Thymus (tissue), 14 donors: ENCODE measurements at places on chromosomes 2 and 18. TPM values are rescaled to one million over a fixed set of nuclear protein-coding genes. Genes with fewer than 3 reads are reported as not detected.
A peak's percentile ranks its signal among the peaks of the same experiment; 100 is the strongest.

DNA sequence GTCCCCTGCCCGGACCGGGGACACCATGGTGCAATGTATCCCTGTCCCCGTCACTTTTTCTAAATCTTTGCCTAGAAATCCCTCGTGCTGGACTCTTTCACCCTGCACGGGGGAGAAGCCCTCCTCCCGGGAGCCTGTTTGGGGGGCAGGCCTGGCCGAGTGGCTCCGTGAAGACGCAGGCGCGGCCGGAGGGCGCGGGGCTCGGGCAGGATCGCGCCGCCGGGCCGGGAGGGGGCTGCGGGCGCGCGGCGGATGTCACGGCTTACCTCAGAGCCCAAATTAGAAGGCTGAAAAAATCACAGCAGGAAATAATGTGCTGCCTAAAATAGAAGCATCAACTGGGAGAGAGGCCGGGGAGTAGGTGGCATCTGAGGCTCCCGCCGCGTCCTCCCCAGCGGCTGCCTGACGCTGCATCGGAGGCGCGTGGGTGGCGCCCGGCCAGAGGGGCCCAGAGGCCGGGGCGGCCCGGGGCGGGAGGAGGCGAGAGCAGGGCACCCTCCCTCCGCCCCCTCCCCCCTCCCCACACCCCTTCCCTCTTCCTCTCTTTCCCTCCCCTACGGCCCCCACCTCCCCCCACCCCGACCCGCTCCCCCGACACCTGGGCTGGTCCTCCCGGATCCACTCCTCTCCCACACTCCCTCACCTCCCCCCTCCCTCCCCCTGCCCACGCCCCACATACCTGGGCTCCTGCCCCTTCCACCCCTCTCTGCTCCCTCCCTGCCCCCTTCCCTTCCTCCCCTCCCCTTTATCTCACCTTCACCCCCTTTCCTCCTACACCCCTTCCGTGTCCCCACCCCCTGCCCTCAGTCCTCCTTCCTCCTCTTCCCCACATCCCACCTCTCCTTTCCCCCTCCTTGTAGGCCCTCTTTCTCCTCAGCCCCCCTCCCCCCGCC, 51.9 kb downstream of the SLC4A1AP start:
- H3K36me3 ChIP-seq, result no peaks in the 10 kb centered on the region
- peak overlapping the region; percentile 51 for H3K27ac ChIP-seq
- H3K27me3 ChIP-seq, result peaks cover 77% of the 10 kb centered on the region
- H3K4me1 ChIP-seq, result peaks cover 16% of the 10 kb centered on the region
- no peak for DNase-seq

GRCh38 chr2:197265924-197266323, 44.7 kb downstream of the ANKRD44 start:
- H3K27me3 ChIP-seq, result no peaks in the 10 kb centered on the region
- DNase-seq, result no peak
- no peaks in the 10 kb centered on the region for H3K36me3 ChIP-seq
- peaks cover 10% of the 10 kb centered on the region for H3K4me1 ChIP-seq
- no peak overlapping the region for H3K27ac ChIP-seq

Gene HJURP
- total RNA-seq, result 29.7 TPM

DNA sequence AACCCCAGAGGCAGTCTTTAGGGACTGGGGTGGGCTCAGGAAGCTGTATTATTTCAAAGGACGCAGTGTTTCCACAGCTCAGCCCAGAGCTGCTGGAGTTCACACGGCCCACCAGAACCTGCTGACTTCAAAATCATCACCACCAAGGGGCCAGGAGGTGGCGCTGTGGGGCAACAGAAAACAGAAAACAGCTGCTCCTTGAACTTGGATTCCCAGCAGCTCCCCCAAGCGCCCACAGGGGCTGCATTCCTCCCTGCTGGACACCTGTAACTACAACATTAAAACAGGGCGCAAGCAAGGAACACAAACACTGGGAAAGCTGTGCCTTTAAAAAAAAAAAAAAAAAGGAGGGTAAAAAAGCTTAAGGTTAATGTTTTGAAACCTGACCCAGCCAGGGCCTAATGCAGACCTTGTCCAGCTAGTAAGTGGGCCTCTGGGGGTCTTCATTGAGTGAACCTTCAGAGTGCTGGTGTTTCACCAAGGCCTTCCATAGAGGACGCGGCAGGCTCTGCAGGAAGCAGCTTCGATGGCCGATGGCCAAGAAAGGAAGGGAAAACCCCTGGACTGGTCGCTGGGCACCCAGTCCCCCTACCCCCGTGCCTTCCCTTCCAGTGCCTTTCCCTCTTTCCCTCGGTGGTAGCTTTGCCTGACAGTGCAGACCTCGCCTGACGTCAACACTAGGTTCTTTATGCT, 25.9 kb downstream of the MLPH start:
- DNase-seq, result peak; percentile 83
- H3K4me3 ChIP-seq, result no peak overlapping the region
- H3K27ac ChIP-seq, result no peak overlapping the region
- no peaks in the 10 kb centered on the region for H3K36me3 ChIP-seq

Gene LAMA1
- 0.71 TPM for total RNA-seq

DNA sequence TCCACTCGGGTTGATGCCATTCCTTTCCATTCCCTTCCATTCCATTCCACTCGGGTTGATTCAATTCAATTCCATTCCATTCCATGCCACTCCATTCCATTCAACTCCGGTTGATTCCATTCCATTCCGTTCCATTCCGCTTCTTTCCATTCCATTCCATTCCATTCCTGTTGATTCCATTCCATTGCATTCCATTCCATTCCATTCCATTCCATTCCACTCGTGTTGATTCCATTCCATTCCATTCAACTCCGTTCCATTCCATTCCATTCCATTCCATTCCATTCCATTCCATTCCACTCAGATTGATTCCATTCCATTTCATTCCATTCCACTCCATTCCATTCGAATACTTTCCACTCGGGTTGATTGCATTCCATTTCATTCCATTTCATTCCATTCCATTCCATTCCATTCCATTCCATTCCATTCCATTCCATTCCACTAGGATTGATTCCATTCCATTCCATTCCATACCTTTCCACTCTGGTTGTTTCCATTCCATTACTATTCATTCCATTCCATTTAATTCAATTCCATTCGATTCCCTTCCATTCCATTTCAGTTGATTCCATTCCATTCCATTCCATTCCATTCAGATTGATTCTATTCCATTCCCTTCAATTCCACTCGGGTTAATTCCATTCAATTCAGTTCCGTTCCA, 1141.8 kb downstream of the RPIA start:
- no peak overlapping the region for H3K27ac ChIP-seq
- no peaks in the 10 kb centered on the region for H3K36me3 ChIP-seq
- H3K27me3 ChIP-seq, result no peaks in the 10 kb centered on the region
- H3K4me3 ChIP-seq, result no peak overlapping the region
- H3K4me1 ChIP-seq, result no peaks in the 10 kb centered on the region

GRCh38 chr2:118498943-118499342, 348.5 kb downstream of the EN1 start:
- DNase-seq, result no peak
- no peaks in the 10 kb centered on the region for H3K4me1 ChIP-seq
- no peak overlapping the region for H3K27ac ChIP-seq
- no peak overlapping the region for H3K4me3 ChIP-seq

GRCh38 chr2:122843503-122843902, 1088.1 kb downstream of the TSN start:
- H3K27ac ChIP-seq, result no peak overlapping the region
- H3K4me3 ChIP-seq, result no peak overlapping the region
- H3K36me3 ChIP-seq, result no peaks in the 10 kb centered on the region
- no peaks in the 10 kb centered on the region for H3K4me1 ChIP-seq
- no peak for DNase-seq

DNA sequence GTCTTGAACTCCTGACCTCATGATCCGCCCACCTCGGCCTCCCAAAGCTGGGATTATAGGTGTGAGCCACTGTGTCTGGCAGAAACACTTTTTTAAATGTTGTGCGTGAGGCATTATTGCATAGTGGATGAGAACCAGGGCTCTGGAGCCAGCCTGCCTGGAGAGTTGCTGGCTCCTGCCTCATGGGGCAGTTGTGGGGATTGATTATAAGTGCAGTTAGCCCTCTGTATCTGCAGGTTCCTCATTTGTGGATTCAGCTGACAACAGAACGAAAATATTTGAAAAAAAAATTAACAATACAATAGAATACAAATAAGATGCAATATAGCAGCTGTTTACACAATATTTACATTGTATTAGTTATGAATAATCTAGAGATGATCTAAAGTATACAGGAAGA, 129.4 kb upstream of the EML6 start:
- H3K27me3 ChIP-seq, result no peaks in the 10 kb centered on the region
- no peak overlapping the region for H3K4me3 ChIP-seq
- peaks cover 4% of the 10 kb centered on the region for H3K36me3 ChIP-seq
- DNase-seq, result no peak
- H3K27ac ChIP-seq, result no peak overlapping the region

DNA sequence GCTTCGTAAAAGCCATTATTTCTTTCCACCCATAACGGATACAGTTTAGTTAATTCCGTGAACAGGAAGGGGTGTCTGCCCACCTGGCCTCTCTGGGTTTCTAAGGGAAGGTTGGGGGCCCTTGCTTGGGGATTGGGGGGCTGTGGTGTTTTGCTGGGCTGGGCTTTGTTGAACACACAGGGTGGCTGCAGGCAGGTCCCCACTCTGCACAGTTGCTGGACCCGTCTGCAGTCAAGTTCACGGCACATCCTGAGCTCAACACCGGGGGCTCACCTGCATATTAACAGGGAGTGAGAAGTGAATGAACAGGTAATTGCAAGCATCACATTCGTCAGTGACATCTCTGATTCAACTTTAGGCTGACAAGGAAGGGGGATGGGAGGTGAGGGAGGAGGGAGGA, 109.0 kb downstream of the ZNF516 start:
- H3K36me3 ChIP-seq, result no peaks in the 10 kb centered on the region
- H3K27ac ChIP-seq, result no peak overlapping the region
- peaks cover 8% of the 10 kb centered on the region for H3K4me1 ChIP-seq

DNA sequence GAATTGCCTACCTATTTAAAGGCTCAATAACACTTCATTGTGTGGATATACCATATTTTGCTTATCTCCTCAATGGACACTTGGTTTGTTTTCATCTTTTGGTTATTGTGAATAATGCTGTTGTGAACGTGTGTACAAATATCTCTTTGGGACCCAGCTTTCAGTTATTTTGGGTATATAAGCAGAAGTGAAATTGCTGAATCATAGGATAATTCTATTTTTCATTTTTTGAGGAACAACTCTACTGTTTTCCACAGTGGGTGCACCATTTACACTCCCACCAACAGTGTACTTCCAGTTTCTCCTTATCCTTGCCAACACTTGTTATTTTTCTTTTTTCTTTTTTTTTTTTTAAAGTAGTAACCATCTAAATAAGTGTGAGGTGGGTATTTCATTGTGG, 29.0 kb downstream of the PTPN4 start:
- no peaks in the 10 kb centered on the region for H3K27me3 ChIP-seq
- DNase-seq, result no peak
- H3K4me3 ChIP-seq, result no peak overlapping the region
- H3K4me1 ChIP-seq, result no peaks in the 10 kb centered on the region
- no peak overlapping the region for H3K27ac ChIP-seq
- no peaks in the 10 kb centered on the region for H3K36me3 ChIP-seq

- no peak overlapping the region for H3K27ac ChIP-seq
- no peaks in the 10 kb centered on the region for H3K36me3 ChIP-seq
- no peak for DNase-seq
- H3K4me3 ChIP-seq, result no peak overlapping the region
- H3K27me3 ChIP-seq, result peaks cover 2% of the 10 kb centered on the region
Observed at GRCh38 chr2:10930721-10931516, 19.2 kb downstream of the KCNF1 start.

Gene D2HGDH
- total RNA-seq, result 6.4 TPM

GRCh38 chr18:5942591-5942990, 47.3 kb upstream of the TMEM200C start:
- H3K4me3 ChIP-seq, result no peak overlapping the region
- no peak overlapping the region for H3K27ac ChIP-seq
- no peaks in the 10 kb centered on the region for H3K4me1 ChIP-seq
- no peaks in the 10 kb centered on the region for H3K36me3 ChIP-seq
- no peaks in the 10 kb centered on the region for H3K27me3 ChIP-seq
- DNase-seq, result no peak

- H3K36me3 ChIP-seq, result no peaks in the 10 kb centered on the region
- H3K4me1 ChIP-seq, result no peaks in the 10 kb centered on the region
- no peak overlapping the region for H3K27ac ChIP-seq
- H3K27me3 ChIP-seq, result no peaks in the 10 kb centered on the region
- no peak for DNase-seq
- H3K4me3 ChIP-seq, result no peak overlapping the region
Observed at GRCh38 chr18:70366670-70367069, 77.8 kb downstream of the SOCS6 start.

DNA sequence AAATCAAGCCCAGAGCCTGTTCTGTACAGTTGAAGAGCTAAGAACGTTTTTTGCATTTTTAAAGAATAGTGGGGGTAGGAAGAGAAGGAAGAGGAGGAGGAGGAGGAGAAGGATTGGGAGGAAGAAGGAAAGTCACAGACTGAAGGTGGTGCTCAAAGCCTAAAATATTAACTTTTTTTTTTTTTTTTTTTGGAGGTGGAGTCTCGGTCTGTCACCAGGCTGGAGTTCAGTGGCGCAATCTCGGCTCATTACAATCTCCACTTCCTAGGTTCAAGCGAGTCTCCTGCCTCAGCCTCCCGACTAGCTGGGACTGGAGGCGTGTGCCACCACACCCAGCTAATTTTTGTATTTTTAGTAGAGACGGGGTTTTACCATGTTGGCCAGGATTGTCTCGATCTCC, 18.3 kb upstream of the KLHL29 start:
- no peaks in the 10 kb centered on the region for H3K27me3 ChIP-seq
- no peak overlapping the region for H3K27ac ChIP-seq
- H3K4me1 ChIP-seq, result no peaks in the 10 kb centered on the region
- no peak for DNase-seq

- no peak overlapping the region for H3K4me3 ChIP-seq
- peaks cover 6% of the 10 kb centered on the region for H3K4me1 ChIP-seq
- peak; percentile 79 for DNase-seq
- H3K27me3 ChIP-seq, result no peaks in the 10 kb centered on the region
- peak overlapping the region; percentile 84 for H3K27ac ChIP-seq
- peaks cover 25% of the 10 kb centered on the region for H3K36me3 ChIP-seq
Observed at GRCh38 chr18:54284981-54285785, 15.9 kb downstream of the POLI start.

- no peaks in the 10 kb centered on the region for H3K27me3 ChIP-seq
- no peaks in the 10 kb centered on the region for H3K36me3 ChIP-seq
- no peak overlapping the region for H3K27ac ChIP-seq
Observed at GRCh38 chr18:39051013-39051412, 1485.4 kb upstream of the CELF4 start.

DNA sequence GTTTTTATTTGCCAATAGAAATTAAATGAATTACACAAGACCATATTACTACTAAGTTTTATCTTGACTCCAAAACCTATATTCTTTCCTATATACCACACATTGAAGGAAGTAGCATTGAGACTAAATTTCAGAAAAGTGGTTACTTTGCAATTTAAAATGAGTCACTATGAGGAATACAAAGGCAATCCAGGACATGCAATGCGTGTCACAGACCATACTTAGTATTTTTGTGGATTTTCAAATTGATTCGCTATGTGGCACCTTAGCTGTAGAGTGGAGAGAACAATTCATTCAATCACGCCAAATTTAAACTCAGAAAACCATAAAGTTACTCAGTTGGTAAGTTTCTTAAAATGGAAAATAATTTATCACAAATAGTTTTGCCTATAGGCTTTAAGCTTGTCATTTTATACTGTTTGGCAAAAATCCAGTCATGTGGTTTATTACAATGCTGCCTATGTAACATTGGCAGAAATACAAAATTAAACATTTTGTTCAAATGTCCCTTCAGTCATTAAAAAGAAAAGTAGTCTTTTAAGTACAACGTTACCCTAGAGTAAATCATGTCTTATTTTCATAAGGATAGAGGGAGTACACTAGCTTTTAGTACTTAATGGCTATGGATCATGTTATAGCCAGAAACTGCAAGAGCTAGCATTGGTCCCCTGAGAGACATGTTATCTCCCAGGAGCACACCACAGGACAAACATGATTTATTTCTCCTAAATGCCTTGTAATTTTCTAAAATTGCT, 222.8 kb upstream of the CDH7 start:
- H3K4me3 ChIP-seq, result no peak overlapping the region
- no peaks in the 10 kb centered on the region for H3K4me1 ChIP-seq
- H3K27ac ChIP-seq, result no peak overlapping the region
- H3K36me3 ChIP-seq, result no peaks in the 10 kb centered on the region
